Activated T-helper 2 cell treated with anti-CD3 and anti-CD28 coated beads, Interferon-gamma antibody, Interleukin-2, Interleukin-4, amounts not matched to agents 10 μg/mL and 5 μg/mL and 100 μg/mL, durations not matched to agents 14 hours and 24 hours and 36 hours (primary cell): ENCODE measurements at places on chromosomes 11 and 22. TPM values are rescaled to one million over a fixed set of nuclear protein-coding genes. Genes with fewer than 3 reads are reported as not detected.

The FAM227A gene
- 0.05 and 0.28 TPM in 2 replicates for total RNA-seq

The BAIAP2L2 gene
- 0.09 and 0.34 TPM in 2 replicates for total RNA-seq

DNA sequence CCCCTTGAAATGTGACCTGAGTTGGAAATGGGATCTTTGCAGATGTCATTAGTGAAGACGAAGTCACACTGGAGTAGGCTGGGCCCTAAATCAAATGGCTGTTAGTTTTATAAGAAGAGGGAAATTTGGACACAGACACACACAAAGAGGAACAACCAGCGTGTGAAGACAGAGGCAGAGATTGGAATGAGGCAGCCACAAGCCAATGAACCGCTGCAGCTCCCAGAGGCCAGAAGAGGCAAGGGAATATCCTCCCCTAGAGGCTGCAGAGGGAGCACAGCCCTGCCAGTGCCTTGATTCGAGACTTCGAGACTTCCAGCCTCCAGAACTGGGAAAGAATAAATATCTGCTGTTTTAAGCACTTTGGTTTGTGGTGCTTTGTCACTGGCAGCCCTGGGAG is 484.5 kb downstream of the MN1 start:
- DNase-seq, result no peak

The MS4A15 gene
- total RNA-seq, result not detected in 2 replicates

The TFIP11 gene
- 49.7 and 55.0 TPM in 2 replicates for total RNA-seq

The EHF gene
- not detected in 2 replicates for total RNA-seq

DNA sequence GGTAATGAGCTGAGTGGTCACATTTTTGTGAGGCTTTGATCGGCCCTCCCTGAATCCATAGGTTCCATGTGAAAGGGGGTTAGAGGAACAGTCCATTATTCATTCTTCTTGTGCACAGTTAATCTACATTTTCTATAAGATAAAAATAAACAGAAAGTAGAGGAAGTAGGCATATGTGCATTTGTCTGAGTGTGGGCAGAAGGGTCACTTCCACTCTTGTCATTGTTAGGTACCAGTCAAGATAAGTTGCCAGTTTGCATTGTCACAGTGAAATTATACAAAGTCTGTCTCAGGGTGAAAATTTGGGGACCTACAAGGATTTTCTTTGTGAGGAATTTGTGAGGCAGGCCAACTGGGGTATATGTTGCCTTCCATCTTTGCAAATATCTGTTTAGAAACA is 4.6 kb upstream of the APOL4 start:
- DNase-seq, result no peak

The AIFM3 gene
- 0.23 and 0.30 TPM in 2 replicates for total RNA-seq

- no peak for DNase-seq
Observed at GRCh38 chr22:44046485-44047141, 22.5 kb downstream of the PARVB start.

DNA sequence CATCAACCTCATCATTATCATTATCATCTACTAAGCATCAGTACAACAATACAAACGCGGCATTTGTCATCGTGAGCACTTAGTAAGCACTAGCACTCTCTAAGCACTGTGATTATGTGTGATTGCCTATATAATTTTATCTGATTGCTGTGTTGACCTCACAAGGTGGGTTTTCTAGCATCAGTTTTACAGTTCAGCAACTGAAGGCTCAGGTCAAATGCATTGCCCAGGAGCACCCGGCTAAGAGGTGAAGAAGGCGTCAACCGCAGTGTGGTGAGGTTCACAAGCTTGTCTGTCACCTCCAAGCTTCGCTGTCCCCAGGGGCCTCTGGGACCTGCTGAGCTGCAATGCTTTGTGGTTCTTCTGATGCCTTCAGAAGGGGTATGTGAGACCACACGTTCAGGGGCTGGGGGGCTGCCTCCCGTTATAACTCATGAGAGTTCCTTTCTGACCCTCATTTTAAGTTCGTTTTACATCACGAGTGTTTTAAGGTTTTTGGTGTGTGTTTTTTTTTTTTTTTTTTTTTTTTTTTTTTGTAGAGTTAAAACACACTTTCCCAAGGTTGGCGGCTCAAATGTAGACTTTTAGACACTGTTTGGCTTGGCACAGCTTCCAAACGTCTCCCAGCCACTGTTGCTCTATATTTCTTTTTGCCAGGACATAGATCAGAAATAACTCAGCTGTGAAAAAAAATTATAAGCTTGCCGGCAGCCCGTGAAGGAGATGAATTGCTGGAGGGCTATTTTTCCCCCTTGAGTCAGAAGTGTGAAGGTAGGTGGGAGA is 33.8 kb upstream of the SCUBE1 start:
- DNase-seq, result peak; percentile 30

DNA sequence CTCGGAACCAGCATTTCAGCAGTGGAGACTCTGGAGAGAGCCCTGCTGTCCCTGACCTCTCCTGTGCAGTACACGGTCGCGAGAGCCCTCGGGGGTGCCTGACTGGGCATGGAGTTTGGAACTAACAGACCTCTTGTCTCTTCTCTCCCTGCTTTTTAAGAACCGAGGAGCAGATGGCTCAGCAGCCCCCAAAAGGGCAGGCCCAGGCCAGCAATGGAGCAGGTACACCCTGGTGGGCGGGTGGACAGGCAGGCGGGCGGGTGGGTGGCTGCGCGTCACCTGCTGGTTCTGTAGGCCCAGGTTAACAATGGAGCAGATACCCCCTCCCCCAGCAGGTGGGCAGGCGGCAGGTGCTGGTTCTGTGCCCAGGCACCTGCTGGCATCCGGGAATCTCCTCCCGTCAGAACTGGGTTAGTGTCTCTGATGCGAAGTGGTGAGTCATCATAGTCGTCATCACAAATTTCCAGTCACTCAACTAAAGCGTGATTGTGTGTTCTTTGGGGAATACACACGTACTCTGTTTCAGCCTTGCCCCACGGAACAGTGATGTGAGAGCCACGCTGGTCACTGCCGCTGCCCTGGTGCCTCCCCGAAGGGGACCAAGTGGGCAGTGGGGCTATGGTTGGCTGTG is 41.1 kb downstream of the GRAMD4 start:
- no peak for DNase-seq

DNA sequence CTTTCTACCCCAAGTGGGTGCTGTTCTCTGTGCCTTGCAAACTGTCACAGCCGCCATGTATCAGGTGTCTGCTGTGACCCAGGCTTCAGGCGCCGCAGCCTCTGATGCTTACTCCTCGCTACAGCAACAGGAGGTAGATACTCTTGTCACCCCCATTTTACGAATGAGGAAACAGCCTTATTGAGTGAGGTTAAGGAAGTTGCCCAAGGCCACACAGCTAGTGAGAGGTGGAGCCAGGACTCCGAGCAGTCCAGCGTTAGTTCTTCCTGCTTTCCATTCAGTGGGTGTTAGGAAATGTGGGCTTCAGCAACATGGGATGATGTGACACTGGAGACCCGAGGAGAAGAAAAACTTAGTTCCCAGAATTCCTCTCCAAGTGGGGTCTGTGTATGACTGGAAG is 14.3 kb downstream of the RNF215 start:
- no peak for DNase-seq

The LRRN4CL gene
- 0.18 and 0.23 TPM in 2 replicates for total RNA-seq

The TMEM191C gene
- 0.52 and 0.69 TPM in 2 replicates for total RNA-seq

- no peak for DNase-seq
Observed at GRCh38 chr11:35147235-35147634, 8.3 kb downstream of the CD44 start.

DNA sequence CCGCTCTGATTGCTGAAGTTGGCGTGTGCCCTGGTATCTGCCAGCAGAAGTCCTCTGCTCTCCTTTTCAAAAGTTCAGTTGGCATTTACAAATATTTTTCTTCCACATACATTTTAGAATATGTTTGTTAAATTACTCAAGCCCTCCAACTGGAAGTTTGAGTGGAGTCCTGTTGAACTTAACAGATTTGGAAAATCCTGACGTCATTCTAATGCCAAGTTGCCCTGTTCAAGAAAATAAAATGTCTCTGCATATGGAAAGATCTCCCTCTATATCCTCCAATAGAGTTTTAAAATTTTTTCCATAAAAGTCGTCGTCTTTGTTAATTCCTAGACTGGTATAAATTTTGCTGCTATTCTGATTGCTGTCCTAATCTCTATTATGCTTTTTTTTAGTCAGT is 3.3 kb downstream of the KCNQ1OT1 start:
- no peak for DNase-seq

The MYRF gene
- 1.8 and 2.6 TPM in 2 replicates for total RNA-seq

DNA sequence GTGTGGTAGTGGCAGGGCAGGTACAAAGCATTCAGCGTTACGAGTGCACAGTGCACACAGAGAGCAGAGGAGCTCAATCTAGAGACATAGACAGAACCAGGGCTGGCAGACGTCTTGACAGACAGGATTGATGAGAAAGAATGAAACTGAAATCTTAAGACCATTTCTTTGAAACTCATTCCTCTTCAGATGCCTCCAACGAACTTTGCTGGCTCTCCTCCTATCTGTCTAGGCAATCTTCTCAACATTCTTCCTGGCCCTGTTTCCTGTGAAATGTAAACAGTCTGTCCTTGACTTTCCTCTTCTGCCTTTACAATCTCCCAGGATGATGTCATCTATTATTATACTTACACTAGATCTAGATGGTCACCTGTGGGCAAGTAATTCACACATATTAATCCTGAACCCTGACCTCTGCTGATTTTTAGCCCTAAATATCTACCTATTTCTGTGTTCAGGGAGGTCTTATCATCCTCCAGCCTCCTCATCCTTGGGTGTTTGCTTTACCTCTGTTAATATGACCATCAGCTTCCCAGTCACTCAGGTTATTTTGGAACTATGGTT is 119.5 kb downstream of the ENTHD1 start:
- DNase-seq, result peak; percentile 61

DNA sequence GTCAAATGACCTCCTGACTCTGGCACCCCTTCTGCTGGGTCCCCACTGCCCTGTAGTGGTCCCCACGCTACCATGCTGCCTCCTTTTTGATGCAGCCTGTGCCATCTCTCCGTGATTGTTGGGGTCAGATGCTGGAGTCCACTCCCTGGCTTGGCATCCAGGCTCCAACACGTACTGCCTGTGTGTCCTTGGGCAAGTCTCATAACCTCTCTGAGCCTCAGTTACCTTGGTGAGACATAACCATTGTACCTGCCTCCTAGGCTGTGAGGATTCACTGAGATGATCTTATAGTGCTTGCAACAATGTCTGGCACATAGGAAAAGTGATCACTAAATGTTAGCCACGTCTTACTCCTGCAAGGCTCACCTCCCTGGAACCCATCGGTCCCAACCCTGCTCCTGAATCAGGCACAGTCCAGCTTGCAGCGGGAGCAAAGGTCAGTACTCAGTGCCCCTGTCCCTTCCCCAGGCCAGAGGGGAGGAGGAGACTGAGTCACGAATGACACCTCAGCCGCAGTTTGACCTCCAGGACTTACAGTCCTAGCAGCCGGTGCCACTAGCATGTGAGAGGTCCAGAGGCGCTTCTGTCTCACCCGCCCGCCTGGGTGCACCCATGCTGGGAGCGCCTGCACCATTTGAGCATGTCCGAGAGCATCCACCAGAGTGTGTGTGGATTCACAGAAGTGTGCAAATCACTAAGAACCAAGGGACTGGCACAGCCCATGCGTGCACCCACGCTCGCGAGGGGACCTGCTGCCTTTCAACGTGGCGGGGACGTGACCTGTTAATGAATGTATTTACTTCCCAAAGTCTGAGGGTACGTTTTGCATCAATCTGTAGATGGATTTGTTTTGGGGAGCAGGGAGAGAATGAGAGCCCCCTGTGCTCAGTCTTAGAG is 3.0 kb upstream of the APOA4 start:
- DNase-seq, result no peak
